Heart right ventricle (tissue), 16 donors: ENCODE measurements at places on chromosomes 5 and 9.
A peak's percentile ranks its signal among the peaks of the same experiment; 100 is the strongest.

GRCh38 chr9:113593682-113594281, 130.3 kb downstream of the RGS3 start:
- DNase-seq = peak; percentile 97
- H3K36me3 ChIP-seq = peaks cover 16% of the 10 kb centered on the region
- no peaks in the 10 kb centered on the region for H3K27me3 ChIP-seq

DNA sequence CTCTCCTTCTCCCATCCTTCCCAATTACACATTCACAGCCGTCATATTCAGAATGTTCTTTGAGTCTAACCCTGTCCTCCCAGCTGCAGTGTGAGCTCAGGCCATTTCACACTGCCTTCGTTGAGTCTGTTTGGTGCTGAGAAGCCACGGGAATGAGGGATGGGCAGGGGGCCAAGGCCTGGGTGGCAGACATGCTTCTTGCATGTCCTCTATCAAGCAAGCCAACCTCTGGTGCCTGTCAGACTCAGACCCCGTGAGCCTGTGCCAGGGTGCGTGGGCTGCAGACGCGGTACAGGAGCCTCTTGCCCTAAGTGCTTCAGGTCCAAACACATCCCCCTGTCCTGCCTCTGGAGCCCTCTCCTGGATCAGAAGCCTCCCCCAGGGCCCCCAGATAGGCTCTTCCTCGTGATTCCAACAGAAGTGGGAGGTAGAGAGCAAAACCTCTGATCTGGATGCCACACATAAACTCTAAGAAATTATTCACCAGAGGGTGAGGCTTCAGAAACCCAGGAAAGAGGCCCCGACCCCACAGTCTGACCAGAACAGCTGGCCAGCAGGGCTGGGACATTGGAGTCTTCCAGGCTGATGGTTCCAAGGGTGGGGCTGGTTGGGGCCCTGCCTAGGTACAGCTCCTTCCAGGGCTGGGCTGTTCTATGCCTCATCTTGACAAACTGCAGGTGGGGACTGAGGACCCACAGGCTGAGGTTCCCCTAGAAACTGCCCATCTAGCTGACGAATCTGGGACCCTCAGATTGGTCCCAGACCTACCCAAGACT, 46.7 kb upstream of the CDKN2AIPNL start:
- H3K4me3 ChIP-seq = no peak overlapping the region
- H3K4me1 ChIP-seq = peaks cover 17% of the 10 kb centered on the region
- H3K36me3 ChIP-seq = no peaks in the 10 kb centered on the region
- DNase-seq = peak; percentile 74
- peak overlapping the region; percentile 53 for H3K27ac ChIP-seq
- no peaks in the 10 kb centered on the region for H3K27me3 ChIP-seq

- H3K4me3 ChIP-seq = no peak overlapping the region
- no peaks in the 10 kb centered on the region for H3K4me1 ChIP-seq
- no peaks in the 10 kb centered on the region for H3K36me3 ChIP-seq
- no peak overlapping the region for H3K27ac ChIP-seq
Observed at GRCh38 chr9:26058111-26058895, 380.1 kb upstream of the TUSC1 start.

GRCh38 chr5:148641735-148642134, 12.6 kb downstream of the HTR4 start:
- no peak for DNase-seq
- H3K27me3 ChIP-seq = no peaks in the 10 kb centered on the region
- H3K27ac ChIP-seq = no peak overlapping the region

DNA sequence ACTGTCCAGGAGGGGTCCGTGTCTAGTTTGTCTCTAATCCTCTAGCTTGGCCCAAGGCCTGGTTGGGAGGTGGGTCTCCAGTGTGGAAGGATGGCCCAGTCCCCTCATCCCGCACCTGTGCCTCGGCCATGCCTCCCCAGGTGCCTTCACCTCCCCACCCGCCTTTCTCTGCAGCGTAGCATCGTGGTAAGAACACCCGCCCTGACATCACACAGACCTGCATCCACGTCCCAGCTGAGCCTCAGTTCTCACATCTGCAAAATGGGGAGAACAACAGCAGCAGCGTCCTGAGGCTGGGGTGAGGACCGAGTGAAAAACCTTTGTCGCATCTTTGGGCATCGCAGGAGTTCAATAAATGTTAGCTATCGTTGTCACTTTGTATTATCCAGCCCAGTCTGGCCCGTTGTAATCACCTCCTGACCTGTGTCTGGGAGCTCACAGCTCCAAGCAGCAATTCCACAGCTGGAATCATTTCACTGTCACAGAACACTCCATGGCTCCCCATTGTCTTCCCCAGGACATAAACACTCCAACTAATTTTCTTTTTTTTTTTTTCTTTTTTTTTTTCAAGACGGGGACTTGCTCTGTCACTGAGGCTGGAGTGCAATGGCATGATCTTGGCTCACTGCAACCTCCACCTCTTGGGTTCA, 181.2 kb upstream of the IER5L start:
- no peaks in the 10 kb centered on the region for H3K27me3 ChIP-seq
- DNase-seq = no peak
- H3K4me3 ChIP-seq = no peak overlapping the region
- no peaks in the 10 kb centered on the region for H3K4me1 ChIP-seq
